ENCODE measurements at places on chromosomes 7 and 10.

DNA sequence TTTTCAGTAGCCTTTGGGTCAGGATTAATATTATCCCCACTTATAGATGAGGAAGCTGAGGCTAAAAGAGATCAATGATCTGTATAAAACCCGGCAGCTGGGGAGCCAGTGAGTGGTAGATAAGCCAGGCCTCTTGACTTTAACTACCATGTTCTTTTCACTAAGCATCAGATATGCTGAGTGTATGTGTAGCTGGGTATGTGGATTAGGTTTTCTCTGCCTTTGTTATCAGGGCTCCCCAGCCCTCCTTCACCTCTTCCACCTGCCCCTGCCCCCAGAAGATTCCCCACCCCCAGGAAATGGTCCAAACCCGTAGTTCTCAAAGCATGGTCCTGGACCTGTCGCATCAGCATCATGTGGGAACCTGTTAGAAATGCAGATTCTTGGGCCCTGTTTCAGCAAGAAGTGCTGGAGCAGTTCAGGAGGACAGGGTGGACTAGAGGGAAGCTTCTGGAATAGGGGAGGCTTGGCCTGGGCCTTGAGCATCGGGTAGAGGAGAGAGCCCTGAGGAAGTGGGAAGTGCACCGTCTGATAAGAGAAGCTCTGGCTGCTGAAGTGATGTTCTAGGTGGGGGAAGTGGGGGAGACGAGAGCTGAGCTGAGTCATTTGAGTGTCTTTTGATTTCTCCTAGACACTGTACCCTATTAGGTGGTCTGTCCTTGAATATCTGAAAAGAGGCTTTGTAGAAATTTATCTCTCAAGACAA lies 101.3 kb downstream of the HIF1AN start:
- no peak for ATAC-seq

DNA sequence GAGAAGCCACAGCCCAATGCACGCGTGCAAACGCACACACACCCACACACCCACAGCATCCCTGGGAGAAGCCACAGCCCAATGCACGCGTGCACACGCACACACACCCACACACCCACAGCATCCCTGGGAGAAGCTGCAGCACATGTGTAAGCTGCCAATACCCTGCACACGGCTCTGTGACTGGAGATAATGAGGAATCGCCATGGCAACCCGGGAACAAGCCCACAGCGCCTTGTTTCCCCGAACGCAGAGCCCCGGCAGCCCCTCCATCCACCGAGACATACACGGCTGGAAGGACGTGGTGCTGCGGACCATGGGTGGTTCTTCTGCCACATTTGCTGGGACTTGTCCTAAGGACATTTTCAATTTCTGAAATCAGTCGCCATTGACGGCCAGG lies 221.3 kb downstream of the PTPRN2 start:
- ATAC-seq = no peak

- ATAC-seq = peak; percentile 16
These were observed 569.0 kb upstream of the C7orf33 start for GRCh38 chr7:148021507-148022045.

GRCh38 chr7:132436121-132436520 lies 140.1 kb downstream of the PLXNA4 start:
- no peak for ATAC-seq

DNA sequence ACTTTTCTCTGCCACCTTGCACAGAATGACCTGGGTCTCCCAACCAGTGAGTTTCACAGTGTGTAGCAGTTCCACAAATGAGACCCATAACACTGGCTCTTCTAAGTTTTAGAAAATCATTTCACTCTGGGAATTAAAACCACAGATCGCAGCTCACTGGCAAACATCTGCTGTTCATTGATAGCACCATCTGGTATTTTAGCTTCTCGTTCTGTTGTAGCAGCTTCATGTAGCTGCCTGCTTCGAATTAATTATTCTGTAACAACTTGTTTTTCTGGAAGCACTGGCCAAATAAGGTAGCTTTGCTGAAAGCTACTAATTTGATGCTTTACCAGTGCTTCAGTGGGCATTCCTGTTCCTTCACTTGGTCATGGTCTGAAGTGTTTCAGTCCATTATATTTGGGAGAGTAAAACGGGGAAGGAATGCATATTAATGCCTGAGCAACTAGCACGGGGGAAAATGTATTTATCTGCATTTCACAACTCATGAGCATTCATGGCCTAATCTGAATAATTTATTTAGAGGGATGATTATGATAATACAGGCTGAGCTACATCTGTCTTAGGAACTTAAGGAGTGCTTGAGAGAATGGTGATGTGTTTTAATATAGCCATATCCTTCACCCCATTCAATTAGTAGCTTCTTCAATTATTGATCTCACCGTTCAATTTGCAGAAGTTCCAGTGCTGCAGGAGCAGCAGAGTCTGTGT lies 447.4 kb downstream of the XPNPEP1 start:
- ATAC-seq = no peak

DNA sequence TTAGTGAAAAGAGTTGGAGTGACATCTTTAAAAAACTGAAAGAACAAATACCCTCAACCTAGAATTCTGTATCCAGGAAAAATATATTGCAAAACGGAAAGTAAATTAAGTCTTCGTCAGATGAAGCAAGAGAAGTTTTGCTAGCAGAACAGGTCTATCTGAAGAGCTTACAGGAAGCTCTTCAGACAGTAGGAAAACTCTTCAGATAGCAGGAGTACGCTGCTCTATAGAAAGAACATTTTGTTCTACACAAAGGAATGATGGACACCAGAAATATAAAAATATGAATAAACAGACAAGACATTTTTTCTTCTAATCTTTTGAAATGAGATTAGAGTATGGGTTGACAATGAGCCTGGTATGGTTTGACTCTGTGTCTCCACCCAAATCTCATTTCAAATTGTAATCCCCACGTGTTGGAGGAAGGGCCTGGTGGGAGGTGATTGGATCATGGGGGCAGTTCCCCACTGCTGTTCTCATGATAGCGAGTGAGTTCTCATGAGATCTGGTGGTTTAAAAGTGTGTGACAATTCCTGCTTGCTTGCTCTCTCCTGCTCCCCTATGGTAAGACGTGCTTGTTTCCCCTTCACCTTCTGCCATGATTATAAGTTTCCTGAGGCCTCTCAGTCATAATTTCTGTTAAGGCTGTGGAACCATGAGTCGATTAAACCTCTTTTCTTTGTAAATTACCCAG lies 567.3 kb downstream of the AUTS2 start:
- ATAC-seq = no peak
